ENCODE measurements at places on chromosomes 16 and 17.

DNA sequence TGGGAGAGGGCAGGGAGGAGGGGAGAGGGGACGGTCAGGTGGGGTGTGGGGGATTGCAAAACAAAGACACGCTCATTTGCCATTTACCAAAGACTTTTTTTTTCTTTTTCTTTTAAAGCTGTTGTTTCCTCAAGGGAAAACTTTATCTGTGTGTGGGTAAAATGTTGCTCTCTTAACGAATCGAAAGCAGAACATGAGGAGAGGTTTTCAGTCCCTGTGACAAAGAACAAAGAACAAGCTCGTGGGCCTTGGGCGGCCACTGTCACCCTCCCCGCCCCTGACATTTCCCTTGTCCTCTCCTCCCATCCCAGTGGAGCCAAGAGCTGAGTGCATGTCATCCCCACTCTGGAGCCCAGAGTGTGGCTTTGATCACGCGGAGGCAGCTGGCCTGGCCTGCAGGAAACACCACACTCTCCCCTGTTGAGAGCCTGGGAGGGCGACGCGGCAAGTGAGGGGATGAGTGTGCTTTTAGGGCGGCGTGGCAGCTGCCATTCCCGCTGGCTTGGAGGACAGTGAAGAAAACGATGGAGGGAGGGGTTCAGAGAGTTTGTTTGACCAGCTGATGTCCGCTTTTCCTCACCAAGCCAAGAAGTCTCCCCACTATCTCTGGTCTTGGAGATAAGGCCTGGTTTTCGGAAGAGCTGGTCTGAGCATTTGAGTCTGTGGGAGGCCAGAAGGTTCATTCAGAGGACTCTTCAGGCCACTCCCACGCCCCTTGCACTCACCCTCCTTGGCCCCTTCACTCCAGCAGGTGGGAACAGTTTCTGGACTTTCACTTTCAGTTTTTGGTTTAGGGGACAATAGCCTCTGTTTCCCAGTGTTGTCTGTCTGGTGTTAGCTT, 11.4 kb downstream of the CCR7 start:
- no peak for DNase-seq

- no peak for DNase-seq
These were observed 22.6 kb upstream of the GOSR1 start for GRCh38 chr17:30454635-30455034.

- no peak for DNase-seq
These were observed 166.2 kb downstream of the XYLT1 start for GRCh38 chr16:17304491-17305119.

DNA sequence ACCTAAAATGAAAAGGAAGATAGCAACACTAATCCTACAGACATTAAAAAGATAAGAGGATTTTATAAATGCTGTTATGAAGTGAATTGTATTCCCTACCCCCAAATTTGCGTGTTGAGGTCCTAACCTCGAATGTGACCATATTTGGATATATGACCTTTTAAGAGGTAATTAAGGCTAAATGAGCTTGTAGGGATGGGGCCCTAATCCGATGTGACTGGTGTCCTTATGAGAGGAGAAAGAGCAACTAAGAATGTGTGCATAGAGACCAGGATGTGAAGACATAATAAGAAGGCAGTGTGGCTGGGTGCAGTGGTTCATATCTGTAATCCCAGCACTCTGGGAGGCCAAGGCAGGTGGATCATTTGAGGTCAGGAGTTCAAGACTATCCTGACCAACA, 48.2 kb upstream of the FAM20A start:
- DNase-seq = no peak

DNA sequence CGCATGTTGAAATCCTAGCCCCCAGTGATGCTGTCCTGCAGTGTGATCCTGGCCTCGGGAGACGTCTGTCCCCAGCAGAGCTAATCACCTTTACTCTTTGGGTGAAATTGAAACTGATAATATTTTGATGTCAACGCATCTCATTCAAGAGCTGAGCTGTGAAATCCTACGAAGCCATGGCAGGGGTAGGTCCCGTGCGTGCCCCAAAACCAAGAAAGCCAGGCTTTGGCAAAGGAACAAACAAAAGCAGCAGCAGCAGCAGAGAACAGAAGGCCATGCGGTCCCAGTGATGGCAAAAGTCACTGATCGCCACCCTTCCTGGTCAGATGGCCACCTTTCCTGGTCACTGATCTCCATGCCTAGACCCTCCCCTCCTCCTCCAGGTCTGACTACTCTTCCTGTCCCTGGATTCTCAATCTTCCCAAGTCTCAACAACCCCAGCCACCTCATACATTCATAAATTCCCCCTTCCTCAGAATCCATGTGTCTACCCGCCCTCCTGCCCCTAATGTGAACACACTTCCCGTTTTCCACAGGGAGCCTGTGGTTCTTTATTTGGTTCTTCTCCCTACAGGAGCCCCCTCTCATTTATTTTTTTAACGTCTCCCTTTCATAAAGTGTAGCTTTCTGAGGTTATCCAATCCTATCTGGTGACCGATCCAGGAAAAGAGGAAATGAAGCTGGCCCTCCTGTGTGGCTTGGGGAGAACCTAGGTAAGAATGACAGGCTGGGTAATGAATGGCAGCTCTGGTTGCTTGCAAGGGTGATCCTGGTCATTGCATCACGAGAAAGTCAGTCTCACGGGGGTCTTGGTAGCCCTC, 50.3 kb downstream of the CPPED1 start:
- no peak for DNase-seq

- DNase-seq = no peak
These were observed 470.7 kb downstream of the SOX9 start for GRCh38 chr17:72591289-72592241.

- no peak for DNase-seq
These were observed 3.1 kb upstream of the SLC13A2 start for GRCh38 chr17:28470266-28470913.

Measured in CD4-positive, alpha-beta T cell treated with Interleukin-4 for 1 hour (primary cell).